Pulmonary artery endothelial cell (primary cell): ENCODE measurements at places on chromosomes 16 and 17.

- no peak for DNase-seq
Measured at GRCh38 chr16:81175325-81175891, 63.1 kb upstream of the BCO1 start.

DNA sequence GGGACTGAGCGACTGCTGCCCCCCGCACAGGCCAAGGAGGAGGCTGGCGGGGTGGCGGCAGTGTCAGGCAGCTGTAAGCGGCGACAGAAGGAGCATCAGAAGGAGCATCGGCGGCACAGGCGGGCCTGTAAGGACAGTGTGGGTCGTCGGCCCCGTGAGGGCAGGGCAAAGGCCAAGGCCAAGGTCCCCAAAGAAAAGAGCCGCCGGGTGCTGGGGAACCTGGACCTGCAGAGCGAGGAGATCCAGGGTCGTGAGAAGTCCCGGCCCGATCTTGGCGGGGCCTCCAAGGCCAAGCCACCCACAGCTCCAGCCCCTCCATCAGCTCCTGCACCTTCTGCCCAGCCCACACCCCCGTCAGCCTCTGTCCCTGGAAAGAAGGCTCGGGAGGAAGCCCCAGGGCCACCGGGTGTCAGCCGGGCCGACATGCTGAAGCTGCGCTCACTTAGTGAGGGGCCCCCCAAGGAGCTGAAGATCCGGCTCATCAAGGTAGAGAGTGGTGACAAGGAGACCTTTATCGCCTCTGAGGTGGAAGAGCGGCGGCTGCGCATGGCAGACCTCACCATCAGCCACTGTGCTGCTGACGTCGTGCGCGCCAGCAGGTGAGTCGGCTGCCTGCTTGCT is 5.6 kb upstream of the TMEM88 start:
- DNase-seq = no peak

- DNase-seq = no peak
Measured at GRCh38 chr16:58727028-58727781, 6.9 kb downstream of the GOT2 start.

DNA sequence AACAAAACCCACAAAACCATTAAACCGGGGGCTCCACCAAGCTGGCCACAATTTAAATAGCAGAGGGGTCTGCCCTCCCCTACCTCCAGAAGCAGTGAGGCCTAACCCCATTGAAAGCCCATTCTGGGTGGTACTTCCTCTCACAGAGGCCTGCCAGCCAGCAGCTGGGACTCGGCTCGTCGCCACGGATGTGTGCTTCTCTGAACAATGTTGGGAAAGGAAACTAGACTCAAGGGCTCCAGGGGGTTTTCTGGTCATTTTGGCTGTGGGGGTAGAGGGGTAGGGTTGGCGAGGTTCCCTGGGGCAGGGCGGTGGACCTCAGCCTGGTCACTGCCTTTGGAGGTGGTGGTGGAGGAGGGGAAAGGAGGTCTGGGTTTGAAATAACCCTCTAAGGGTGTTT is 4.7 kb upstream of the PLCG2 start:
- DNase-seq = no peak

DNA sequence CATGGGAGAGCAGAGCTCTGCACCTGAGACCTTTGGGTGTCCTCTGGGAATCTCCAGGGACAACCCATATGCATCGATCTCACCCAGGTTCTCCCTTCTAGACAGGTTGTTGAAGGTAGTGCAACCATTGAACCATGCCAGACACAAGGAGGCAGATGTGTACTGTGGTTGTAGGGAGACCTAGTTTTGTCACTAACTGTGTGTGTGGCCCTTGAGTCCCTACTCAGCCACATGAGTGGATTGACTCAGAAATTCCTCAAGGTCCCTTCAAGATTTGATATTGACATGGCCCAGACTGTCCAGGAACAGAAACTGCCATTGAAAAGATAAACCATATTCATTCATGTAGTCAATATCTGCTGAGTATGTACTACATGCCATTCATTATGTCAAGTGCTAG is 396.4 kb upstream of the CCL2 start:
- no peak for DNase-seq

DNA sequence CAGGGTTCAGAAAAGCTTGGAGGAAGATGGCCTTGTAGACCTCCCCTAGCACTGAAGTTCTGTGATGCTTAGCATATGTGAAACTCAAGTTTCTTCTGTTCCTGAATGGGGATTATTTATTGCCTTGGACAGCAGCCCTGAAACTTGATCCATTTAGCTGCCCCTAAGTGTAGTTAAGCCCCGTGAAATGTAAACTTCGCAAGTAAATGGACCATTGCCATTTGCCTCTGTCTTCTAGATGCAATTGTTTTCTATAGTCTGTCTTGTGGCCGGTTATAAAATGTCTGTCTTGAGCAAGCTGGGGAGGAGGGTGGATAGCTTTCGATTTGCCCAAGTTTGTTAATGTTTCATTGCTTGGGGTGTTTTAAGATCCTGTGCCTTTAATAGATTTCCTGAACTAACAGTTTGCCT is 261.8 kb downstream of the CDH13 start:
- DNase-seq = no peak

GRCh38 chr16:761625-762513 is 1.3 kb downstream of the MSLN start:
- no peak for DNase-seq

GRCh38 chr17:75733471-75733870 is 12.2 kb downstream of the ITGB4 start:
- no peak for DNase-seq

DNA sequence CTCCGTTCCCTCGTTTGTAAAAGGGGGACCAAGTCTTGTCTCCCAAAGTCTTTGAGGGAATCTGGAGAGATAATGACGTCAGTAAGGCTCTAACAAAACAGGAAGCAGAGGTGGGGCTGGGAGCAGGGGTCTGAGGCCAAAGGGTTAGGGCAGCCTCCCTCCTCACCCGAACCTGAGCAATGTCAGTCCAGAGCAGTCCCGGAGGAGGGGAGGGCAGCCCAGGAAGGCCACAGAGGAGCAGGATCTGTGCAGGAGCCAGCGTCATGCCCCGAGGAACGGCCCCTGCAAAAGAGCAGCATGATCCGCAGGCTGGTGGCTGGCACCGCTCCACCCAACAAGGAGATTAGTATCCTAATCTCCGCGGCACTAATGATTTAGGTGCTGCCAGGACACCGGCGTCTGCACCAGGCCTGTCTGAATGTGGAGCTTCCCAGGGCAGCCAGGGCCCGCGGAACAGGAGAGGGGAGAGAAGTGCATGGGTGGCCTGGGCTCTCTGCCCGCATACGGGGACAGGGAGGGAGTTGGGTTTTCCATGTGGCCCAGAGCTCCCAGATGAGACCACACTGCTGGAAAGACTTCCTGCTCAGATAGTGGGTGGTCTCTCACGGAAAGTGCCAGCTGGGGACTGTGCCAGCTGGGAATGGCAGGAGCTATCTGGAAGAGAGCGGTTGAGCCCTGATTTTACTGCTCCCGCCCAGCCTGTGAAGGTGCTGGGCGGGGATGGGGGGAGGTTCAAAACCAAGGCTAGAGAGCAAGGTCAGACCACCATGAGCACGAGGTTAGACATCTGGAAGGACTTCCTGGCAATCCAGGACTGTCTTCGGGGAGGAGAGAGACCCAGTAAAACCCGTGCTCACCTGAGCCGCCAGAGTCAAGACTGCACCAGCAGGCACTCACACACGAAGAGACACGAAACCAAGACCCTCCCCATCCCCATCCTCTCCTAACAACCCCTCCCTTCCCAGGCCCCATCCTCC is 11.0 kb upstream of the KRT17 start:
- no peak for DNase-seq

GRCh38 chr17:78364436-78365281 is 4.8 kb upstream of the SOCS3 start:
- DNase-seq = no peak

GRCh38 chr17:79792341-79792871 is 4.5 kb downstream of the CBX8 start:
- DNase-seq = no peak

- no peak for DNase-seq
Measured at GRCh38 chr16:56191156-56191815, at the start of gene GNAO1. TSS of gene GNAO1 (plus strand) at chr16:56191489. CDS start at chr16:56192236, 747 bp downstream.

GRCh38 chr17:12985431-12986293 is 32.2 kb downstream of the ELAC2 start:
- DNase-seq = no peak

DNA sequence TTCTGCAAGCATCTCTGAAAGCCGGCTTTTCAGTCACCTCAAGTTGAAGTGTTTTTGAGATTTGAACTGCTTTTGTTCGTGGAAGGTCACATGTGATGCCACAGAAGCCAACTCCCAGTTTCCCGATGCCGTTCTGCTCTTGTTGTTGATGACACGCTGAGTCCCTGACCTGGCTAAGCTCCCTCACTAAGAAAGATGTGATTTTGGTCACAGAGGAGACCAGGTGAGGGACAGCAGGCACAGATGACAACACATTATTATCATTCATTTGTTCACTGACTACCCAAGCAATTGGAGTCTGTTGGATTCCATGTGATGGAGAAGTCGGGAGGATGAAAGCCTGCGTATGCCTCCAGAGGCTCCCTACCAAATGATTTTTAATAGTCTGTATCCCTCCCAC is 822.4 kb upstream of the RBFOX1 start:
- no peak for DNase-seq

DNA sequence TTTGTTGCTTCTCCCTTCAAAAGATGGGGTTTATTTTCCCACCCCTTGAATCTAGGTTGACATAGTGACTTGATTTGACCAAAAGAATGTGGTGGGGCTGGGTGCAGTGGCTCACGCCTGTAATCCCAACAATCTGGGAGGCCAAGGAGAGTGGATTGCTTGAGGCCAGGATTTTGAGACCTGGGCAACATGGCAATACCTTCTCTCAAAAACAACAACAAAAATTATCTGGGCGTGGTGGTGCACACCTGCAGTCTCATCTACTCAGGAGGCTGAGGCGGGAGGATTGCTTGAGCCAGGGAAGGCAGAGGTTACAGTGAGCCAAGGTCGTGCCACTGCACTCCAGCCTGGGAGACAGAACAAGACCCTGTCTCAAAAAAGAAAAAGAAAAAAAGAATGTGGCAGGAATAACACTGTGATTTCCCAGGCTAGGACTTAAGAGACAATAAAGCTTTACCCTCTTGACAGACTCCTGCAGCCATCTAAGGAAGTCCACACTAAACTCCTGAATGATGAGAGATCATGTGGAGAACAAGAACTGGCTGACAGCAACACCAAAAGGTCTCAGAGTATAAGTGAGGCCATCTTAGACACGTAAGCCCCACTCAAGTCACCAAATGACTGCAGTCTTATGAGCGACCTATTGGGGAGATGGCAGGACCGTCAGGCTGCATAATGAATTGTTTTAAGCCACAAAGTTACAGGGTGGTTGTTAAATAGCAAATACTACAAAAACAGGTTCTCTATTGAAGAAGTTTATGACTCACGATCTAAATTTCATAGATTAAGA is 37.0 kb downstream of the FBXL20 start:
- DNase-seq = no peak

- no peak for DNase-seq
Measured at GRCh38 chr16:88941913-88942909, 34.8 kb downstream of the CBFA2T3 start.

GRCh38 chr16:69906838-69907401 is 44.2 kb upstream of the CLEC18A start:
- DNase-seq = no peak

- DNase-seq = no peak
Measured at GRCh38 chr17:82370471-82371332, 863 bp upstream of the UTS2R start.

GRCh38 chr16:60170196-60170595 is 1436.1 kb upstream of the GOT2 start:
- DNase-seq = no peak

- peak; percentile 77 for DNase-seq
Measured at GRCh38 chr17:56699186-56699894, 105.8 kb downstream of the NOG start.

DNA sequence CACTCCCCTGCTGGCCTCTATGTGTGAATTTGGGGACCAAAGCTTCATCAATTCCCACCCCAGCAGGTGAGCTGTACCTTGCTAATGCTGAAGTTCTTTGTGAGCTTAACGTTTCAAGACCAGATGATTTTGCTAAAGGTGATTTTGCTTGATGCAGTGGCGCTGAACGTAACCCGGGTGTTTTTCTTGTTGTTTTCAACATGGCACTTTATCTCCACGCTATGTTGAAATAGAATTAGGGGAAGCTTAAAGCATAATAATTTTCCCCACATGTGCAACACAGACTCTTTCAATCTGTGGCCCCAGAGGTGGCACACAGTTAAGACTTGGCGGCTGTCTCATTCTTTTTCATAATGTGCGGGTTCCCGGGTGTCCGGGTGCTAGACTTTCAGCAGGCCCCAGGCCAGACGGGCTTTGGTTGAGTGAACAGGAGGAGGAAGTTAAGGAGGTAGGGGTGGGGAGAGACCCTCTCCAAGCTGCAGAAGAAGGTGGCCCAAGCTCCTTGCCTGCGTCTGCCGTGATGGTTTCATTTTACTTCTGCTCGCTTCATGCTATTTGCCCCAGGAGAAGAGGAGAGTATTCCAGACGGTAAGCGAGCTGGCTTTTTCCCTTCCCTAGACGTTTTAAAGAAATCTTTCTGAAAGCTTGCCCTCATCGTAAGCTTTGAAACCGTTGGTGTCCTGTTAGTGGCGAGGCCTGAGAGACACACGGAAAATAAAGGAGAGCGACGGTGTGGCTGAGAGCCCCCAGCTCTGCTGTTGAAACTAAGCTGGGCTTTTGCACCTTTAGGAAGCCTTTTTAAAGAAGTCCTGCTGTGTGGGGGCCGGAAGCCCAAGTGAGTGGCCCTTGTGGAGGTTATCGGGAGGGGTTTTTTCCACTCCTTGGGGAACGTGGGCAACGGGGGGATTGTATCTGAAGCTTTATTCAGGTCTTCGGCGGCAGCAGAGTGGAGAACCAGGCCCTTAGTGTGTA is 4.2 kb downstream of the FOXC2 start:
- no peak for DNase-seq

- DNase-seq = no peak
Measured at GRCh38 chr17:68623811-68624210, 22.6 kb upstream of the FAM20A start.

DNA sequence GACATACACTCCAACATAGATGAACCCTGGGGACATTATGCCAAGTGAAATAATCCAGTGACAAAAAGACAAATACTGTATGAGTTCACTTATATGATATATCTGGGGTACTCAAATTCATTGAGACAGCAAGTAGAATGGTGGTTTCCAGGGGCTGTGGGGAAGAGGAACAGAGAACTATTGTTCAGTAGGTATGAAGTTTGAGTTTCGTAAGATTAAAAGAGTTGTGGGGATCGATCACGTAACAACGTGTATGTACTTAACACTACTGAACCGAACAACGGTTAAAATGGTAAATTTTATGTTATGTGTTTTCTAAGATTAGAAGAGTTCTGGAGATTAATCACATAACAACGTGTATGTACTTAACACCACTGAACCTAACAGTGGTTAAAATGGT is 100.8 kb downstream of the HS3ST3A1 start:
- DNase-seq = no peak
